Stimulated activated CD8-positive, alpha-beta memory T cell treated with anti-CD3 and anti-CD28 coated beads, Interleukin-12 subunit alpha, Interleukin-12 subunit beta, amount 100 ng/mL, for 1 hour (primary cell): ENCODE measurements at places on chromosomes 4 and X.

GRCh38 chr4:150063128-150063527 lies 15.1 kb upstream of the DCLK2 start:
- DNase-seq = no peak

- DNase-seq = no peak
Measured at GRCh38 chrX:152642931-152643564, 5.4 kb downstream of the GABRQ start.

- no peak for DNase-seq
Measured at GRCh38 chr4:150323406-150324325, 245.4 kb downstream of the DCLK2 start.

DNA sequence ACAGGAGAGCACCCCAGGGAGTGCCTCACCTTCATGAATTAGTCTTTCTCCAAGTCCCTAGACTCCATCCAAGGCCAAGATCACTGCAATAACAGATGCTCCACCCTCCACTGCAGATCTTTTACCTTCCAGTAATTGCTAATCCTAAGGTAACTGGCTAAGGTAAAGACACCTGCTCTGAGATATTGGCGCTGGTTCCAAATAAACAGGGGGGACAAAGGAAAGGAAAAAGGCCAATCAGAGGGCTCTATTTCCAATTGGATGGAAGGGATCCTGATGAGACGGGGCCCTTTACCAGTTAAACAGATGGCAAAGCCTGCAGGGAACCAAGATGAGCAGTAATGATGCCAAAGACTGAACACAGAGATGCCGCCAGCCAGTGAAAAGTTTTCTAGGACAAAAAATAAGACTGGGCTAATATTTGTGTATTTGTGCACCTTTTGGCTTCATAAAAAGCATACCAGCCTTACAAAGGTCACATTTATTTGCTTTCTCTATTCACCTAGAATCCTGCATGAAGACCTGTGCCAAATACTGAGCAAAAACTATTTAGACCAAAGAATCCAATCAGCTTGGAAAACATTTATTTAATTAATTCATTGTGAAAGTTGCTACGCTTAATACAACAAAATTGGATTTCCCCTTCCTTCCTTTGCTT lies 148.5 kb downstream of the PPP3CA start:
- DNase-seq = no peak

GRCh38 chr4:102734591-102735385 lies 26.0 kb downstream of the MANBA start:
- DNase-seq = no peak

DNA sequence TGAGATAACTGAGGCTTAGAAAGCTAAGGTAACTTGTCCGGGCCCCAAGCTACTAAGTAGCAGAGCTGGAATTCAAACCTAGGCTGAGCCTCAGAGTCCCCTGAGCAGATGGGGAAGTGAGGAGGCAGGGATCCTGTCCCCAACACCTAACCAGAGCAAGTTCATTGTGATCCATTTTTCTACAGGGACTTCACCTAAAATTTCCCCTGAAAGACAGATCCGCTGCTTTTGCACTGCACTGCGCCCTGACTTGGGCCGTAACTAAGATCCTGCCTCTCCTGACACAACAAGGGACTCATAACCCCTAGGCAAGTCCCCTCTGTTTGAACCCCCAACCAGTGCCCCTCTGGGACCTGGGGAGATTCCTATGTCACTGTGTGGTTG lies 25.6 kb upstream of the MTM1 start:
- no peak for DNase-seq

DNA sequence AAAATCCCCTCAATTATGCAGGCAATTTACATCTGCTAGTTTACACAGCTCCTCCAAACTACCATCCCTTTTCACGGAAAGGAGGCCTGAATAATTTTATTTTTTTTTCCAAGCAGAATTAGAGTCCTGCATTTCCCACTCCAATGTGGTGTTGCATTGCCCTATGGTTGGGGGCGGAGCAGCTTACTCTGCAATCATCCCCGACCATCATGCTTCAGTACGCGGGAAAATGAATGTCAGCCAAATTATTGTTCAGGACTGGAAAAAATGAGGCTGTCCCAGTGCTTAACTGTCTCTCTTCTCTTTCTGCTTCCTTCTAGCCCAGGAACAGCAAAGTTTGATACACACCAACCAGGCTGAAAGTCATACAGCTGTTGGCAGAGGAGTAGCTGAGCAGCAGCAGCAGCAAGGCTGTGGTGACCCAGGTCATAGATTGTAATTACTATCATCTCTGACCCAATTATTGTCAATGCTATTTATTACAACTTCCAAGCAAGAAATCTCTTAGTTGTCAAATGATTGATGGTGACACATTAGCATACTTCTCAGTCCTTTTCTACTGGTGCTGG lies 28.3 kb downstream of the MMRN1 start:
- no peak for DNase-seq

DNA sequence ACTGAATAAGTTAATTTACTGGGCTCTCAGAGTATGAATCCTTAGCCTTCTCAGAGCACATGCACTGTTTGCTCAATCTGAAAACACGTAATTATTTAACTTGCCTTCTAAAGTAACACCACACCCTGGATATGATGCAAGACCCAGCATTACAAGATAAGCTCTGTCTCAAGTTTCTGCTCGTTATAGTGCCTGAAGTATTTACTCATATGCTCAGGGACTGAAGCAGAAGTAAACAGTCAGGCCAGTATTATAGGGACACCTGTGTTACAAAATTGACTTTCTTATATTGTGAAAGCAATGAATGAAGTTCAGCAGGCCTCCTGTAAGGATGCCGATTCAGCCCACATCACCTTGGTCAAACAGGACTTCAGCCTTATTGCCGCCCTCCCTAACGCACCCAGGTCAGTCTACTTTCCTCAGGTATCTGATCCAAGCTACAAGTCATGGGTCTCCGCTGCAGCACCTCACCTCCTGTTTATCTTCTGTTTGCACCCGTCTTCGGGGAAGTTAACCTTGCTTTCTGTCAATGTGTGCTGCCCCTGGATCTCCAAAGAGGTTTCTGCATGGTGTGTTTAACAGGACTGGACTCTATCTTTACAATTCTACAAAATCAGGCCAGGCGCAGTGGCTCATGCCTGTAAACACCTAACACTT lies 42.8 kb upstream of the KLF3 start:
- no peak for DNase-seq
